ENCODE measurements at places on chromosomes 7 and 10.

DNA sequence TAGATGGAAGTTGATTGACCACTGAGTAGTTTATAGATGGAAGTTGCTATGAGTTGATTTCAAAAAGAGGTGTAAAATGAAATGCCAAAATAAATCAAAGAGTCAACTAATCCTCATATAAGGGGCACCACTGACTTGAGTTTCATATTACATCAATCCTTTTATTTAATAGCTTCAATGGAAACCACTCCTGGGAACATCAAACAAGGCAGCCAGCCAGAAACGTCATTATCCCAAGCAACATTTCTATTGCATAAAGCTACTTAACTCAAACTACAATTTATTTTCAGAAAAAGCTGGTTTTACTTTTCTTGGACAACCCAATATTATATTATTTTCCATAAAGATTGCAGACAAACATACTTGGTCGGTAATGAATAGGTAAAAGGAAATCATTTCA, 162.1 kb downstream of the TSPAN12 start:
- DNase-seq: no peak

DNA sequence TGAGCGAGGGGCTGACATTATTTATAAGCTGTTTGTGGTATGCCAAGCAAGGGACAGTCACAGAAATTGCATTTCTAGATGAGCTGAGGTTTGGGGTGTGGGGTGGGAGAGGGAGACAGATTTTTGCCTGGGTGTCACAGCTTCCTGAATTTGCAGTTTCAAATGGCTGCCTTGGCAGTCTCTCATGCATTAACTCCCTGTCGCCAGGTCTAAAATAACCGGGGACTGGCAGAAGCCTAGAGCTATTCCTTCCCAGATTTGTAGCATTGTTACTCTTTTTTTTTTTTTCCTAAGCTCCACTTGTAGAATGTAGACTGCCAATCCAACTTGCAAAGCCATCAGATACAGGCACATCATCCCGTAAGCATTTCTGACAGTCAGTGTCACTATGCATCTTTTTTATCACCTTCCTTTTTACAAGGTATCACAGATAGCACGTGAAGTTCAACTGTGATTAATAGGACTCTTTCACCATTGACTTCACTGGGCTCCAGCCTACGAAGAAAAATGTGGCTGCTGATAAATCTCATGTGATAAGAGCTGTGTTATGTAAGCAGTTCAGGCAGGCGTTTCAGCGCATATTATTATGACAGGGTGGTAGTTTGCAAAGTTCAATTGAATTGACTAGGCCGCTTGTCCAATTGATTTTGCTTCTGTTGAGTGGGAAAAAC, 130.7 kb upstream of the CELF2 start:
- no peak for DNase-seq

DNA sequence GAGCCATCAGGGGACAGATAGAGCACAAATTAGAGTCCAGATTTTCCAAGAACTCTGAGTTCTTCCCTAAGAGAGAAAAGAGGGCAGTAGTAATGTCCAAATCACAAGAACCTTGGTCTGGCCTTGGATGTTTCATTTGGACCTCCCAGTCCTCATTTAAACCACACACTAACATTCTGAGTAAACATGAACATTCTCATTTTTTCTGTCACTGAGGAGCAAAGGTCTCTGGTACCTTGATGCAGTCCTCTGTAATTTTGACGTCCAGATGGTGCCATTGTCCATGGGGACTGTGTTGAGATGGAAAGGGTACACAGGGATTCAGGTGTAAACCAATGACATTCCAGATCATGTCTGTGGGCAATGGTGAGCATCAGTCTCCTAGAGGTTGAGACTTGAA, 225.4 kb upstream of the PHYHIPL start:
- no peak for DNase-seq

- DNase-seq: no peak
Observed at GRCh38 chr7:121525155-121525819, 129.2 kb upstream of the FAM3C start.

All from anterior cingulate cortex (tissue), 58 donors.